ENCODE measurements at places on chromosomes 16 and 17.
A peak's percentile ranks its signal among the peaks of the same experiment; 100 is the strongest.

- no peak for DNase-seq
These were observed 17.7 kb downstream of the ZNHIT3 start for GRCh38 chr17:36504156-36504545.

DNA sequence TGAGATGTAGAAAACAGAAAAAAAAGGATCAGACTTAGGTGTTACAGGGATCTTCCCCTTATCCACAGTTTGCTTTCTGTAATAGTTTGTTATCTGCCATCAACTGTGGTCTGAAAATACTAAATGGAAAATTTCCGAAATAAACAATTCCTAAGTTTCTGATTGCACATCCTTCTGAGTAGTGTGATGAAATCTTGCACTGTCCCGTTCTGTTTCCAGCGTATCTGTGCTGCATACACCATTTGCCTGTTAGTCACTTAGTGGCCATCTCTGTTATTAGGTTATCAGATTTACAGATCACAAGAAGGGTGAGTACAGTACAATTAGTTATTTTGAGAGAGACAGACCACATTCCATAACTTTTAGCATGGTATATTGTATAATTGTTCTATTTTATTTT, 185.6 kb upstream of the CPHXL start:
- no peak for DNase-seq

GRCh38 chr16:88382491-88383400, at the start of gene ZNF469:
Gene ZNF469 (plus strand): TSS chr16:88382959. CDS start chr16:88427471, 44,512 bp downstream.
- DNase-seq: no peak

DNA sequence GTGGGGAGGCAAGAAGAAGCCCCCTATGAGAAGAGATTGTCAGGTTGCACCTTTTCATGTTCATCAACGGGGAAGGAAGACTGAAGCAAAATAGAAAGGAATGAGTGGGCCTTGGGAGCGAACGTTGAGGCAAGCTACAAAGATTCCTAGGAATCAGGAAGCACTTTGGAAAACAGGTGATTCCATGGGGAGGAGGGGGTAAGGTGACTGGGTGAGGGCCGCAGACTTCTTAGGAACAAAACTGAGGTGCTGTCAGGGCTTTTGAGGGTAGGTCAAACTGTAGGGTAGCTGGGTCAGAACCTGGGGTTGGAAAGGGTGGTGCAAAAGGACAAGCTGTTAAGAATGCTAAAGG, 528 bp downstream of the ITFG1 start:
- DNase-seq: no peak

DNA sequence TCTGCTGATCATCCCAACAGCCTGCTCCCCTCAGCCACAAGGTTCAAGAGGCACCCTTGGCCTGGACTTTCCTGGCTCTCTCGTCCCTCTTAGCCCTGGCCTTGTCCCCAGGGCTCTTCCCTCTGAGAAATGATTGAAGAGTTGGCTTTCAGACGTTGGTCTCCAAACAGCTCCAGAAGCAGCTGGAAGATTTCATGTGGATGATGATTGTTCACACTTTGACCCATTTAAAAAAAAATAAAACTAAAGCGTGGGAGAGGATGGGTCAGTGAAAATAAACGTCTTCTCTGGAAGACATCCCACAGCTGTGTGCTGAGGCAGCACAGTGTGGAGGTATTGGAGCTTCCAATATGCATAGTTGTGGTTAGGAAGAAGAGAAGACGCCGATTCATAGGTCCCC, 54.7 kb upstream of the CDH11 start:
- no peak for DNase-seq

GRCh38 chr16:57629516-57630406, 1.3 kb downstream of the ADGRG1 start:
- DNase-seq: no peak

DNA sequence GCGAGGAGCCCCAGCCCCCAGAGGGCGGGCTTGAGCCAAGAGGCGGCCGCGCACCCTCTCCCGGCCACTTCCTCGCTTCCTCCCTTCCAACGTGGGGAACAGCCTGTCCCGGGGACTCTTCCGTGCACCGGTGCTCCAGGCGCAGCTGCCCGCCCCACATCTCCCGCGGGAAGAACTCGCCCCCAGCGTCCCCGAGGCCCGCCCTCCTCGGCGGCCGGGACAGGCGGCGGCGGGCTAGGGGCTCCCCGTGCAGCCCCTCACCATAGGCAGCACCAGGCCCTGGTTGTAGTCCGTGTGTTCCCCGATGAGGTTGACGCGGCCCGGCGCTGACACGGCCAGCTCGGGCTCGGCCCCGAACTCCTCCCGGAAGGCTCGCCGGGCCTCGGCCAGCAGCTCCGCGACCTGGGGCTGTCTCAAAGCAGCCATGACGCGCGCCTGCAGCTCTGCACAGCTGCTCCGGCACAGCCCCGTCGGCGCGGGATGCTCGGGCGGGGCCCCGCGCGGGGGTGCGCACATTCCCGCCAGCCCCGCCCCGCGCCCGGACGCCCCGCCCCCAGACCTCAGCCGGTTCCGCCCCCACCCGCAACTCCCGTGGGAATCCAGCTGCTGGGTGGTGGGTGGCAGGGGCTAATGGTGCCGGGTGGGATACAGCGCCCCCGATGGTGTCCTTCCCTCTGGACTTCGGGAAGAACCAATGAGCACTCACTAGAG, at the start of gene GALK1:
Gene GALK1 (minus strand): TSS at position 482 of the 711 bp plus-strand sequence. CDS start 56 bp downstream, at position 426.
- no peak for DNase-seq

- DNase-seq: peak; percentile 8
These were observed 50.0 kb upstream of the STH start for GRCh38 chr17:45948881-45949624.

DNA sequence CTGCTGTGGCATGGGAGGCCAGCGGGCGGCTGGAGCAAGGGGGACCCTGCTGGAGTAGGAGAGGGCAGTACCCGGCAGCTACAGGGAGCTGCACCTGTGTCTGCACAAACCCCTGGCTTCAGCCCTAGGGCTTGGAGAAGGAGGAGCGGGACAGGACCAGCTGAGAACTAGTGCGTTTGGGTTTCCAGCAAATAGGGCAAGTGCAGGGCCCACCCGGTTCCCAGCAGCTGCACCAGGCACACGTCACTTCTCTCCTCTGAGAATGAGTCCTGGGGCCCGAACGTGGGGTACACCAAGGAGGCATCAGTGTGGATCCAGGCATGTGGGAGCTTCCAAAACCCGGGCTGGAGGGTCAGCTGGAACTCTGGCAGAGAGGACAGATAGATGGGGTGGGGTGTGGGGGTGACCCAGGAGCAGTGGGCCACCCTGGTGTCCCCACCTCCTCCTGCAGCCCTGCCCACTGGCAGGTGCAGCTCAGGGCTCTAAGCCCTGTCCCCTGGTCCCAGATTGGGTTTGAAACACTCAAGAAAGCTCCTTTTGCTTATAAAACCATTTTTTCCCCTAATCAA, 5.6 kb downstream of the C16orf89 start:
- no peak for DNase-seq

DNA sequence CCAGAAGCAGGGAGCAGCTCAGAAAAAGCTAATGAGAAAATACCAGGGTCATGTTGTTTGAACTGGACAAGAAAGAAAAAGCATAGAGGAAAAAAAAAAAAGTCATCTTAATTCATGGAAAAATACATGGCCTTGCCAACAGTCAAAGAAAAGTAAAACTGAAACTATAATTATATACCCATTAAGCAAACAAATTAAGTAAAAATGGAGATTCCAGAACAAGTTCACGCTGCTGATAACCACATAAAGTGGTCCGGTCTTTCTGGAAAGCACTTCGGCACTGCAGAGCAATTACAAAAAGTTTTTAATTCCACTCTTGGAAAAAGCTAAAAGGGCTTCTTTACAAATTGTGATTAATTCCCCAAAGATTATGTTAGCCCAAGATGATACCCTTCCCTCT, 12.4 kb upstream of the P2RX5 start:
- no peak for DNase-seq

DNA sequence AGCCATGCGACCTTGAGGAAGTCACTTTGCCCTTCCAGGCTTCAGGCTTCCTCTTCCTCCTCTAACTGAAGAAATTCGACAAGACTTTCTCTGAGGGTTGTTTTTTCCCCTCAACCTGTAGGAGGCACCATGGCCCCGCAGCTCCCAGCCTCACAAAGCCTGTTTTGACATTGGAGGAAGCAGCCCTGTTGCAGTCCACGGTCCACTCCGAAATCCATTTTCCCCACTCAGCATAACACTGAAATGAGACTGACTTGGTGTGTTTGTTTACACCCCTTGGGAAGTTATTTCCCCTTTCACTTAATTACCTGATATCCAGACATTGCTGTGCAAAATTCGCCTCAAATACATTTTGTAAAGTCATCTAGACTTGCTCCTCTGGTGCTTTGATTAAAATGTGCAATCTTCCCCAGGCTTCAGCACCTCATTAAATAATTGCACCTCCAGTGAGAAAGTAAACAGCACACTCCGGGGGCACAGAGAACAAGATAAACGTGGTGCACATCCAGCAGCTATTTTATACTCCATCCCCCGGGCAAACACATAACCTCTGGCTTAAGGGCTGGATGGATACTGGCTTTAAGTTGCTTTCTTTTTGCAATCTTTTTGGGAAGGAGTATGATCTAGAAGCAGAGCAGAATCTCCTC, 41.4 kb upstream of the PIRT start:
- DNase-seq: no peak

DNA sequence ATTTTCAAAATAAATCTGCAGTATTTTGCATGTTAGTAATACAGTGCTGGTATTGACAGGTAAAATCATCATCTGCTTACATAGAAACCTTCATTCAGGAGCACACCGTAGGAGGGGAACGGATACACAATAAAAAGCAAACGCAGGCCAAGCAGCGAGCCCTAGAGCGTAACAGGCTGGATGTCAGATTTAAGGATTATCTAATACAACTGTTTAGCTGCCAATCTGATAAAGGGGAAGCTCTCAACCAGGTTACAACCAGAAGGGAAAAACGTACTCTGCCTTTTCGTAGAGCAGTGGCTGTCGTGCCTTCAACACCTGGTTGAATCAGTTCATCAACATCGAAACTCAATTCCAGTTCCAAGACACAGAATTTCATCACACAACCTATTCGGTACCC, 16.4 kb upstream of the CUEDC1 start:
- no peak for DNase-seq

DNA sequence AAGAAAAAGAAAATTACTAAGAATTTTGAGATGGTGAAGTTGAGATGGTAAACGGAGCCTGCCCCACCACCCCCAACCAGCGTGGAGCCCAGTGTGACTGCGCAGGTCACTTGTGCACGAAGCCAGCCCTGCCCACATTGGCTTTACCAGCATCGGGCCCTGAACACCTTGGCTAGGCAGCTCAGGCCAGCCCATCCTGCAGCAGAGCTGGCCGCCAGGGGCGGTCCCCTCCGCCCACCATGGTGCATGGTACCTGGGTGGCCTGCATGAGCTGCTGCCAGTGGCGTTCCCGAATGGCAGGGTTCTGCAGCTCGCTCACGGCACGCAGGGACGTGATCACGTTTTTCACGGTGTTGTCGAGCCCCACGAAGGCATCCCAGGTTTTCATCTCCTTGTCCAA, 62.7 kb downstream of the DNAH17 start:
- no peak for DNase-seq

DNA sequence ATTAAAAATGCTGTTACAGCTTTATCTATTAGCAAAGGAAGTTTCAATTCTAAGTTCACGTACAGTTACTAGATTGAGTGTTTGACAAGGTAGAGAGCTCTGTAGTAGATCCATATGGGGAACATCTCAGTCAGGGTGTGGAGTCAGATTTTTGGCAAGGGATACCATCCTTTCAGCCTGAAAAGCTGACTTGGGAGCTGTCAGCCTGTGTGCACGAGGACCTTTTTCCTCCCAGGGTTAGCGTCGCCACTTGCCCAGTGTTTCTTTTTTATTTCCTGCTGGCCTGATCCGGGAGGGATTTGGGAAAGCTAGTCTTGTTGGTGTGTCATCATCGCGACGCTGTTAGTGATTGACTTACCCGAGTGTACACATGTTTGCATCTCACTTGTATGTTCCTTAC, 29.5 kb downstream of the WWOX start:
- DNase-seq: no peak

DNA sequence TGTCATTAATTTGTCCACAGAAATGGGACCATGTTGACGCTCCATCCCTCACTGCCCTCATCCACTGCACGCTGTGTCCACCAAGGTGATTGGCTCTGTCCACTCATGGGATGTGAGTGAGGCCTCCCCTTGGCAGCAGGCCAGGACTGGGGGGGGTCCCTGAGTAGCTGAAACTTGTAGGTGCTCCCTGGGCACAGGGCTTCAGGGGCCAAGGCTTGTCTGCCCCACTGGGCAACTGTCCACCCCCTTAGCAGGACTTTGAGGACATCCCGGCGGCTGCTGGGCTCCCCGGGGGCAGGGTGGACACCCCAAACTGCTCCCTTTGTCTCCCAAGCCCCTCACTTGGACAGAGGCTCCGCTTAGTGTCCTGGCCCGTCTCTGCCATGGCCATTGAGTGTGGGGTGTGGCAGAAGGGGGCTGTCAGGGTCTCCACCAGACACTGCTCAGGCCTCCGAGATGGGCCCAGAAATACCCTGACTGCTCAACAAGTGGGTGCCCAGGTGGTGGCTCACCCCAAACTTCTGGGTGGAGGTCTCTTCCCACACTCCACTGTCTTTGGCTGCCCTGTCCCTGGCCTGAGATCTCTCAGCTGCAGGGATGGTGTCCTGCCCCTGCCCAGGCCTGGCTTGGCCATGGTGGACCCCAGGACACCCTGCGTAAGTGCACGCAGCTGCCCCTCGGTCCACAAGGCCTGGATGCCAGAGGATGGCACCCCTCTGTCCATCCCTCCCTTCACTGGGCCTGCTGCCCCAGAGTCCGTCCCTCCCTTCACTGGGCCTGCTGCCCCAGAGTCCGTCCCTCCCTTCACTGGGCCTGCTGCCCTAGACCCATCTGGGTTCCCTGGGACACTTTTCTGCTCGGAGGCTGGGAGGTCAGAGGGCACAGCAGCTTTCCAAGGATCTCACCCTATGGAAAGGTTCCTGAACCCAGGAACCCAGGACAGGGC, 2.9 kb upstream of the RAB40C start:
- no peak for DNase-seq

- DNase-seq: no peak
These were observed 4.4 kb downstream of the SHBG start for GRCh38 chr17:7634384-7634783.

DNA sequence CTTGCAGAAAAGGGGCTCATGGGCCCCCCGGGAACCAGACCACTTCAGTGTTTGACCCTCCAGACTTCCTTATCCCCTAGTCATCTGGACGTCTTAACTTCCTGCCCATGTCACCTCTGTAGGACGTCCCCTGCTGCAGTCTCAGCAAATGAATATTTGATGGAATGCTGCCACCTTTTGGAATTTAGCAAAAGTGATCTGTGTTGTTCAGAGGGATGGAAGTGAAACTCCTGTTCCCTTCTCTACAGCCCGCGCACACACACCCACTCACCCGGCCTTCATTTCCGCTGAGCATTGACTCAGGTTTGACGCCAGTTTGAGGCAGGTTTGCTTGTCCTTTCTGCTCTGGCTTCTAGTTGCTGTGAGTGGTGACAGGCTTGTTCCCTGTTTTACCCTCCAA, 507.2 kb upstream of the EEF2KMT start:
- no peak for DNase-seq

GRCh38 chr16:67022531-67023214, 6.3 kb upstream of the CBFB start:
- DNase-seq: no peak

GRCh38 chr16:10688726-10689125, 6.0 kb downstream of the TEKT5 start:
- DNase-seq: no peak

All from HS-27A (cell line).